ENCODE measurements at places on chromosomes 16 and 17. TPM values are rescaled to one million over a fixed set of nuclear protein-coding genes. Genes with fewer than 3 reads are reported as not detected.

DNA sequence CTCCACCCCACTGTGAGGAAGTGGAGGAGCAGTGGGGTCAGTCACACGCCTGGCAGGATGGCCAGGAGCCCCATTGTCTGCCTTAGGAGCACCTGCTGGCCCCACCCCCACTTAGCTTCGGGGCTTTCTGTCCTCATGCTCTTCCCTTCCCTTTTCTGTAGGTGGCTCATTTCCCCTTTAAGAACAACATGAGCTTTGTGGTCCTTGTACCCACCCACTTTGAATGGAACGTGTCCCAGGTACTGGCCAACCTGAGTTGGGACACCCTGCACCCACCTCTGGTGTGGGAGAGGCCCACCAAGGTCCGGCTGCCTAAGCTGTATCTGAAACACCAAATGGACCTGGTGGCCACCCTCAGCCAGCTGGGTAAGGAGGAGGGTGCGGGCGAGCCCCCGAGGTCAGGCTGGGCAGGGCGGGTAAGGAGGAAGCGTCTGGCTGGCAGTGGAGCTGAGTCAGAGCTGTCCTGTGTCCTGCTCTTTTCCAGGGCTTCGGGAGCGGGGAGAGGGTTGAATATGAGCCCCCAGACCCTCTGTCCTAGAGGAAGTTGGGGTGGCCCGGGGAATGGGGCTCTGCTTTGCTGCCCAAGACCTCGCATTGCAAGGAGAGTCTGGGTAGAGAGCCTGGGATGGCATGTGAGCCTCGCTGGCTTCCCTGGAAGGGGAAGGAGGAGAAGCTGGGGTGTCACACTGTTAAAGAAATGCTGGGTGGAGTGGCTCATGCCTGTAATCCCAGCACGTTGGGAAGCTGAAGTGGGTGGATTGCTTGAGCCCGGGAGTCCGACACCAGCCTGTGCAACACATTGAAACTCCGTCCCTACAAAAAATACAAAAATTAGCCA, 9.2 kb upstream of the SERPINF1 start:
- H3K4me1 ChIP-seq: peaks cover 2% of the 10 kb centered on the region
- no peak overlapping the region for H3K27ac ChIP-seq
- no peaks in the 10 kb centered on the region for H3K36me3 ChIP-seq
- H3K4me3 ChIP-seq: no peak overlapping the region

GRCh38 chr17:7467498-7467897, 11.9 kb downstream of the ZBTB4 start:
- no peak overlapping the region for H3K4me3 ChIP-seq
- H3K27me3 ChIP-seq: no peaks in the 10 kb centered on the region
- H3K4me1 ChIP-seq: peaks cover 37% of the 10 kb centered on the region
- peaks cover 5% of the 10 kb centered on the region for H3K36me3 ChIP-seq
- DNase-seq: no peak

DNA sequence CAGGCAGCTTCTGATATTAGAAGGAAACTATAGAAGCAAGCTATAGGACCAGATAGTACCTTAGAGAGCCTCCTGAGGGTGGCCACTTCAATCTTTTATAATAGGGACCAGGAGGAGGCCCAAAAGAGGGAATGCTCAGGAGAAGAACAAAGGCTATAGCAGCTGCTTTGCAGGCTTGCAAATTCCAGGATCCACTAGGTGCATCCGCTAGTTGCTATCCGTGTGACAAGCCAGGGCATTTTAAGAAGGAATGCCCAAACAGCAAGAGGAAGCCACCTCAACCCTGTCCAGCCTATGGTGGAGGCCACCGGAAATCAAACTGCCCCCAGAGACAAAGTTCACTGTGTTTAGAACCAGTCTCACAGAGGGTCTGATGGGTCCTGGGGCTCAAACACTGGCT, 192.6 kb upstream of the KIF2B start:
- no peaks in the 10 kb centered on the region for H3K4me1 ChIP-seq
- no peaks in the 10 kb centered on the region for H3K36me3 ChIP-seq
- H3K4me3 ChIP-seq: no peak overlapping the region
- DNase-seq: no peak

DNA sequence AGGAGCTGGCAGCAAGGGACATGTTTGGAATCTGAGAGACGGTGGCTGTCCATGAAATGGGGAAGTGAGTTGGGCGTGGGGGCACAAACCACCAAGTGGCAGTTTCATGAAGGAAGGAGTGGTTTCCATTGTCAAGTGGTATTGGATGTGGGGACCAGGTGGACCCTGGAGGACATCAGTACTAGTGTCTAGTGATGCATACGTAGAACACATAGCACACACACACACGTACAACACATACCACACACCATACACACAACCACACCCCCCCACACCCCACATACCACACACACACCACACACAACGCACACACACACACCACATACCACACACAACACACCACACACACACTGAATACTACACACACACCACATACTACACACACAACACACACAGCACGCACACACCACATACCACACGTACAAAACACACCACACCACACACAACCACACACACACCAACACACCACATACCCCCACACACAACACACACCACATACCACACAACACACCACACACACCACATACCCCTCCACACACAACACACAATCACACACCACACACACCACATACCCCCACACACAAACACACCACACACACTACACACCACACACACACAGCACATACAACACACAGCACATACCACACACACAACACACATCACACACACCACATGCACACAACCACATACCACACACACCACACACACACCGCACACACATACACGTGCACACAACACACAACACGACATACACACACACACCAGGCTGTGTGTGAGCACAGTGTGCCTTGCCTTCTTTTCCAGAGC, 41.1 kb upstream of the GSE1 start:
- DNase-seq: no peak
- H3K36me3 ChIP-seq: no peaks in the 10 kb centered on the region
- H3K27me3 ChIP-seq: no peaks in the 10 kb centered on the region
- H3K4me3 ChIP-seq: peak overlapping the region; percentile 81
- peaks cover 43% of the 10 kb centered on the region for H3K4me1 ChIP-seq

DNA sequence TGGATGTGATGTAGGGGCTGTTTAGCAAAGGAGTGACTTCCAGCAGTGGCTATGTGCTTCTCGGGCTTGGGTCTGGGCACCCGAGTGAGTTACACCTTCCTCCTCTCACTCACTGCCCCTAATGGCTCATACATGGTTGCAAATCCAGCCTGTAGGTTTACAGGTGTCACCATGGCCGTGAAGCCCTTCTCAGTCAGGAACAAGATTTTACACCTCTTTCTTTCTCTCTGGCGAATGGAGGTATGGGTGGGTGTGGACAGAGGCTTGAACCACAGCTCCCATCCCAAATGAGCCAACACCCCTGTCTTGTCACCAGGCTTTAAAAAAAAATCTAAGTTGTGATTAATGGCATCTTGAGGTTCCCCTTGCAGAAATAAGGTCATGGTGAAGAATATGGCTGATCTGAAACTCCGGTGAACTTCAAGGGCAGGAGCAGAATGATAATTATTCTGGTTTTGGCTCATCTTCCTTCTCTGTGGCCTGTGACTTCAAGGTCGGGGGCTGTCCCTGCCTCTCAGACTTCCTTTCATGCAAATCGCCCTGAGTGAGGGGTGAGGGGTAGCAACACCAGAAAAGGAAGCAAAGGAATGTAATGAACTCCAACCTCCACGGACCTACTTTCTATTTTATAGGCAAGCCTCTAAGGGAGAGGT, 331.2 kb downstream of the MAF start:
- H3K27ac ChIP-seq: no peak overlapping the region
- DNase-seq: peak; percentile 10
- H3K4me1 ChIP-seq: peaks cover 61% of the 10 kb centered on the region
- H3K4me3 ChIP-seq: no peak overlapping the region
- no peaks in the 10 kb centered on the region for H3K36me3 ChIP-seq
- peaks cover 62% of the 10 kb centered on the region for H3K27me3 ChIP-seq

GRCh38 chr17:30267625-30268024, 24.1 kb downstream of the BLMH start:
- no peak for DNase-seq

HSF5 gene
- 2.9 TPM for total RNA-seq

DNA sequence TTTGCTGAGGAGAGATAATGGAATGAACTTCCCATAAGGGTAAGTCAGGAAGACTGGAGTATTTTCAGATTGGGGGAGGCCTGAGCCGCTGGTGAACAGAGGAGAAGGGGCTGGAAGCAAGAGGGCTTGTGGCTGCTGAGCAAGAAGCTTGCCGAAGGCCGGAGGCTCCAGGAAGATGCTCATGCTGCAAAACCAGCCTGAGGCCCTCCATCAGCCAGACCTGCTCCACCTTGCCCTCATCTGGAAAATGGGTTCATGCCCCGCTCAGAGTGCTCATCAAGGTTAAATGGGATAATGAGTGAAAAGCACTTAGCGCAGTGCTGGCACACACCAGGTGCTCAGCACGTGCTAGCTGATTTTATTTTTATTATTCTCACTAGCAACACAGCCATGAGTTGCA, 5.5 kb upstream of the ASGR1 start:
- no peak overlapping the region for H3K4me3 ChIP-seq
- H3K36me3 ChIP-seq: peaks cover 1% of the 10 kb centered on the region
- no peak overlapping the region for H3K27ac ChIP-seq
- H3K27me3 ChIP-seq: no peaks in the 10 kb centered on the region

- no peaks in the 10 kb centered on the region for H3K36me3 ChIP-seq
- peak overlapping the region; percentile 68 for H3K27ac ChIP-seq
- H3K4me1 ChIP-seq: peaks cover 17% of the 10 kb centered on the region
- H3K4me3 ChIP-seq: peak overlapping the region; percentile 84
Measured at GRCh38 chr16:4271176-4272113, 1.4 kb downstream of the TFAP4 start.

DNA sequence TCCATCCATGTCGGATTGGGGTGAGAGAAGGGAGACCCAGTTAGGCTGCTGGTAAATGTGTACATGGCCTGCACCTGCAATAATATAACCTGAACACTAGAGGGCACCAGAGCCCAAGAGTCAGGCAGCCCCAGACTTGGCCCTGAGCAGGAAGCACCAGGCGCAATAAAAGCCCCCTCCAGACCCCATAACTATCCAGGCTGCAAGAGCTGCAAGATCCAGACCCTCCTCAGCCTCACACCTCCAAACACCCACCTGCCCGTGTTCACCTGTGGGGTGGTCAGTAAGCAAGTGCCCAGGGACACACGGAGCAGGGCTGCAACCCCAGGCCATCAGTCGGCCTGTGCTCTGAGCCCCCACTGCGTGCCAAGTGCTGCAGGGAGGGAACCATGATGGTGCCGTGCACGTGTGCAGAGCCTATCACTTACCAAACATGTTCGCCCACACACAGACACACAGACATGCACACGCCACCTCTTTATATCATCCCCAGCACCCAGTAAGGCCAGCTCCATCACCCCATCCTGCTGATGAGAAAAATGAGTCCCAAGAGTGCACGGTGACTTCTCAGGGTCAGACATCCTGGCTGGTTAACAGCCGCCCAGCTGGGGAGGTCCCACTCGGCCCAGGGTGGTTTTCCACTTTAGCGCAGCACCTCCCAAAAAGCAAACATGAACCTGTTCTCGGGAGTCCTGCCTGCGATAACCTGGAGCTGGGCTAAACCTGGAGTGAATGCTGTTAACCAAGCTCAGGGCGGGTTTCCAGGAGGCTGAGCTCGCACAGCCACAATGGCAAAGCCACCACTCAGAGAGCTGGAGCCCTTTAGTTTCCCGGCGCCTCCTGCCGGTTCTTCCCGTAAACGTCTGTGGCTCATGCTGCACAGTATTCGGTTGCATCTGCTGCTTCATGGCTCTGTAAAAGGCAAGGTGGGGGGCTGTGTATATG, 439.8 kb downstream of the SOX9 start:
- peak; percentile 17 for DNase-seq
- H3K36me3 ChIP-seq: no peaks in the 10 kb centered on the region
- H3K4me3 ChIP-seq: no peak overlapping the region
- H3K27ac ChIP-seq: no peak overlapping the region

GRCh38 chr16:47063011-47063724, 80.6 kb downstream of the NETO2 start:
- H3K4me1 ChIP-seq: no peaks in the 10 kb centered on the region
- no peak overlapping the region for H3K27ac ChIP-seq
- DNase-seq: no peak
- no peak overlapping the region for H3K4me3 ChIP-seq
- no peaks in the 10 kb centered on the region for H3K36me3 ChIP-seq

- no peak for DNase-seq
- no peaks in the 10 kb centered on the region for H3K4me1 ChIP-seq
- H3K4me3 ChIP-seq: no peak overlapping the region
- H3K36me3 ChIP-seq: no peaks in the 10 kb centered on the region
- no peak overlapping the region for H3K27ac ChIP-seq
- peaks cover 24% of the 10 kb centered on the region for H3K27me3 ChIP-seq
Measured at GRCh38 chr17:62876063-62876462, 67.9 kb upstream of the MARCHF10 start.

ARHGDIG gene
- total RNA-seq: 0.68 TPM

DNA sequence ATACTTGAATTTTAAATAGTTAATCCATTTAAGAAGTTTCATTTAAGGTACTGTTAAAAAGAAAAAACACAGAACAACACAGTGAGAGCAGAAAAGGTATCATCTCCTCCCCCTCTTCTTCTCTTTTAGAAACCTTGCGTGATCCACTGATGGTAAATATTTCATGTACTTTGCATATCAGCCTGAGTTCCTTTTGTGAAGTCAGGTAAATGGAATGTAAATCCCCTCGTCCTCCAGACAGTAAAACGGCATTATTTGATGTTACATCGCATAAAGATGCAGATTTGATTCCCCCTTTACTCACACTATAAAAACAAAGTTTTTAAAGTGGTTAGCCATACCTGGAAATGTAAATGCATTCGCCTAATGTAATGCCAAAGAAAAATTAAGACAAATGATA, 234.4 kb downstream of the WWOX start:
- H3K36me3 ChIP-seq: peaks cover 25% of the 10 kb centered on the region
- H3K4me3 ChIP-seq: no peak overlapping the region
- H3K27ac ChIP-seq: no peak overlapping the region
- no peak for DNase-seq
- peaks cover 1% of the 10 kb centered on the region for H3K4me1 ChIP-seq
- H3K27me3 ChIP-seq: no peaks in the 10 kb centered on the region

HP gene
- total RNA-seq: not detected

GRCh38 chr16:27503662-27504061, 46.1 kb downstream of the GTF3C1 start:
- H3K36me3 ChIP-seq: peaks cover 91% of the 10 kb centered on the region
- no peak for DNase-seq

TMEM235 gene
- total RNA-seq: not detected

LITAFD gene
- not detected for total RNA-seq

DNA sequence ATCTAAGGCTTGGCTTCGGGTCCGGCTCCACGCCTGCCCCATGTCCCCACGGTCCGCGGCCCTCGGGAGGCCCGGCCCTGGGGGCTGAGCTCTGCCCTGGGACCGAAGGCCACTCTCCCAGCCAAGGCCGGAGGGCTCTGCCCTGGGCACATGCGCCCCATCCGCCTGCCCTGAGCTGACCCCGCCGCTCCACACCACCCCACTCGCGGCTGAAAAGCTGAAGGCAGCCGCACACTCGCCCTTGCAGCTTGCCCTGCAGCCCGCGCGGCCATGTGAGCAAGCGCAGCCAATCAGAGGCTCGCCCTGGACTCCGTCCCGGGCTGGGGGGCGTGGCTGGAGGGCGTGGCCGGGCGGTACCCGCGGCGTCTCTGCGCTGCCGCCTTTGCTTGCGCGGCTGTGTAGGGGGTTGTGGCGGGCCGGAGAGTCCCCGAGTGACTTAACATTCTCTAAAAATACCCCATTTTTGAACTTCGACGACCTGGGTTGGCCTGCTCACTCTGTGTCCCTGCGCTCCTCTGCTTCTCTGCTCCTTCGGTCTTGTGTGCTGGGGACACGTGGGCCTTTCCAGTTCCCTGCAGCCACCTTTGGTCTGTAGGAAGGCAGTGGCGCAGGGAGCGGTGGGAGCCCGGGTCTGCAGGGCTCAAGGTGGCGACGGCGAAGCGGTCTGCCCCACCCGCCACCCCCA, 8.8 kb upstream of the MAP2K3 start:
- H3K27me3 ChIP-seq: no peaks in the 10 kb centered on the region
- peaks cover 48% of the 10 kb centered on the region for H3K4me1 ChIP-seq
- H3K36me3 ChIP-seq: no peaks in the 10 kb centered on the region
- peak; percentile 88 for DNase-seq
- H3K27ac ChIP-seq: peak overlapping the region; percentile 91
